ENCODE measurements at places on chromosomes 16 and 17.

DNA sequence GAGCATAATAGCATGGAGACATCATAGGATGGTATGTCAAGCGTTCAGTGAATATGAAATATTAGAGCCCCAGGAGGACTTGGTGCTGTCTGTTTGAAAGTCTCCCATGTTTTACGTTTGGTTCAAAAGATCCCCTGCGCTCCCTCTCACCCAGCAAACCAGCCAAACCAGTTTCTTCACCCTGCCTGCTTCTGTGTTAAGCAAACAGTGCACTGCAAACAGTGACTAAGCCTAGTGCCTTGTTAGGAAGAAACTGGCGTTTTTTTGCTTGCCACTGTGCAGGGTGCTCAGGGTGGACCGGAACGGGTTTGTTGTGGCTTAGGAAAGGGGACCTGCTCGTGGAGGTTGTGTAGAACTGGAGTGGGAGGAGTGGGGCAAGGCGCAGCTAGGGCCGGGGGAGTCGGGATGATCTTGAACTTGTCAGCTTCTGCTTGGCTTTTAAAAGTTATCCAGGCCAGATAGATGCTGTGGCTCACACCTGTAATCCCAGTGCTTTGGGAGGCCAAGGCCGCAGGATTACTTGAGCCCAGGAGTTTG lies 7.7 kb downstream of the CDH1 start:
- no peak for DNase-seq

GRCh38 chr16:2468725-2469398 lies 2.2 kb upstream of the NTN3 start:
- DNase-seq, result no peak

- DNase-seq, result no peak
Measured at GRCh38 chr16:77158293-77158692, 32.7 kb upstream of the MON1B start.

DNA sequence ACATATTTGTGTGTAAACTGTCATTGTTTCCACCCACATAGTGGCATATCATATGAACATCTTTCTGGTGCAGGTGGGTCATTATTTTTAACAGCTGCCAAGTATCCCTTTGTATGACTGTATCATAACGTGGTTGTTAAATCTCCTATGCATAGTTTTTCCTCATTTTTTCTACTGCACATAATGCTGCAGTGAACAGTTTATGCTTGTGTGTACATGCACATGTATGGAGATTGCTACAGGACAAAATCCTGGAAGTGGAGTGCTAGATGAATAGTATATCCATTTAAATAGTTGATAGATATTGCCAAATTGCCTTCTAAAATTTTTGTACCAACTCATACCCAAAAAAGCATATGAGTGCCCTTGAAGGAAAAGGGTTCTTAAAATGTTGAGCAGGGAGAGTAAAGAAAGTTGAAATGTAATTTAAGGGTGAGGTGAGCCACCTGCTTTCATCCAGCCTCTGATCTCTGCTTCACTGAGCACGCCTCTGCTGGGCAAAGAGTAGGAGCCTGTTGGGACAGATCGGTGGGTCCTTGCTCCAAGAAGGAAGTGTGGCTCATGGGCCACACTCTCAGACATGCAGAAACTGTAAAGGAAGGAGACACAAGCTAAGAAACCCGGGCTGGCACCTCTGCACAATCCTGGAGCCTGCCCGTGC lies 55.3 kb downstream of the HLF start:
- no peak for DNase-seq

DNA sequence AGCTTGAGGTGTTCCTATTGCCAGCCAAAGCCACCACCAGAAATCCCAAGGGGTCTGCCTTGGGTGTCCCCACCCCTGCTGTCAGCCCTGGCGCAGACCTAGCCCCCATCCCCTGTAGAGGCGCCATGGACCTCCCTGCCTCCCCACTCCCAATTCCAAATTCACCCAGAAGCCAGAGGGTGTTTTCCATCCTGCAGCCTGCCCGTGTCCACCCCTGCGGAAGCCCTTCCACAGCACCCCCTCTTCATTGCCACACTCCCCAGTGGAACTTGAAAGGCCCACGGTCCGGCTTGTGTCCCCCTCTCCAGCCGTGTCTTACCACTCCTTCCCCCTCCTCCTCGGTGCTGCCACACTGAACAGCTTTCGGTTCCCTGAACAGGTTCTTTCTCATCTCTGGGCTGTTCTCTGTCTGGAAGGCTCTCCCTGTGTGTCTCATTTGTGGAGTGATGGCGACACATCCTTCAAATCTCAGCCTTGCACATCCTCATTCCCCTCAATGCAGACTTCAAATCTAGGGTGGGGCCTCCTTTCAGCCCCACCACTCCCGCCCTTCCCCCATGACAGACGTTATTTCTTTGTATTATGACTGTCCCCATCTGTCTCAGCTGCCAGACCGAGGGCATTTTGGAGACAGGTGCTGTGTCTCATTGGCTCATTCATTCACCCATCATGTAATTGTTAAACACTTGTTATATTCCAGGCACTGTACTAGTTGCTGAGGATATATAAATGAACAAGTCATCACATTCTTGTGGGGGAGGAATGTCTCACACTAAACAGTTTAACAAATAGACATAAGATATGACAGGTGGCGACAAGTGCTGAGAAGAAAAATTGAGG lies 36.3 kb downstream of the ADGRG5 start:
- no peak for DNase-seq

DNA sequence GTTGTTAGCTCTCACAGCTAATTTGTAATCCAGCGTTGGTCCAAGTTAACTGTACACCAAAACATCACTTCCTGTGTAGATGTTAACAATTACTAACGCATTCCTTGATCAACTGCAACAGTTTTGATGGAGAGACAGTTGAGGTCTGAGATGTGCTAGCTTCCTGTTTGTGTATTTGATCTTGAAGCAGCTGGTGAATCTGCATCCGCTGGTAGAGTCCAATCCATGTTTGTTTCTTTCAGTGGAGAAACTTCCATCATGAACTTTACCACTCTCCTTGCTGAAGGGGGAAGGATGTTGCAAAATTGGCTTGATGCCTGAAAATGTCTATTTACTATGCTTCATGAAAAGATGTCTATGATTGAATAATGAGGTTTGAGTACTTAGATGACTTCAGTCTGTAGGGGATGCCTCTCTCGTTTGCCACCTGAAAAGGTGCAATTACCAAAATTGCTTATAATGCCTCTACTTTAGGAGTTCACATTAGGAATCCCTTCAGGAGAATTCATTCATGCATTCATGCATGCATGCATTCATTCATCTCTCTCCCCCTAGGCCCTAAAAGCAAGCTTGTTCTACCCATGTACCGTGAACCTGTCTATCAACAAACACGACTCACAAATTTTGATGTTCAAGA lies 39.6 kb upstream of the ZKSCAN2 start:
- DNase-seq, result no peak

GRCh38 chr16:85171759-85172454 lies 59.6 kb upstream of the CIBAR2 start:
- DNase-seq, result no peak

GRCh38 chr17:49914664-49915063 lies 54.3 kb upstream of the DLX4 start:
- no peak for DNase-seq

DNA sequence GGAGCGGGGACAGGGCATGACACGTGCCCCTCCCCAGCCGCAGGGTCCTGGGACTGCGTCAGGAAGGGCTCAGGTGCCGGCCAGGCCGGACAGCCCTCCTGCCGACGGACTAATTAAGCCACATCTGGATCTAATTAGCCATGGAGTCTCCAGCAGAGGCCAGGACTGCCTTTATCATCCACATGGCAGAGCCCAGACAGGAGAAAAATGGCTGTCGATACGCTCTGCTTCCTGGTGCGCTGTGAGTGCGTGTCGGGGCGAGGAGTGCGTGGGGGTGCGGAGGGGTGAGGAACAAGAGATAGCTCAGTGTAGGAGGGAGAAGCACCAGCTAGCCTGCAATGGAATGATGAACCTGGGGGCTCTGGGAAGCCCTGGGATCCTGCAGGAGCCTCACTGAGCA lies 218.8 kb downstream of the IRF8 start:
- DNase-seq, result no peak
